Neural progenitor cell (in vitro differentiated cells): ENCODE measurements at places on chromosomes 6 and 20. TPM values are rescaled to one million over a fixed set of nuclear protein-coding genes. Genes with fewer than 3 reads are reported as not detected.

Gene LAMA4
- total RNA-seq = 0.50 and 0.56 TPM in 2 replicates

Gene PHF3
- total RNA-seq = 72.4 and 100 TPM in 2 replicates

Gene C20orf141
- not detected in 2 replicates for total RNA-seq

Gene SCUBE3
- 9.0 and 11.4 TPM in 2 replicates for total RNA-seq

Gene GTSF1L
- total RNA-seq = not detected in 2 replicates

Gene C6orf58
- total RNA-seq = not detected in 2 replicates

Gene SLC17A3
- total RNA-seq = not detected in 2 replicates

Gene BMP2
- 7.2 and 7.3 TPM in 2 replicates for total RNA-seq

Gene FAM229B
- 14.1 and 32.2 TPM in 2 replicates for total RNA-seq

Gene VSX1
- total RNA-seq = not detected in 2 replicates

Gene GRIK2
- total RNA-seq = 0.88 and 1.5 TPM in 2 replicates

Gene MCM9
- total RNA-seq = 17.3 and 29.0 TPM in 2 replicates

Gene PTCRA
- not detected in 2 replicates for total RNA-seq

Gene ZMYND8
- 59.0 and 59.4 TPM in 2 replicates for total RNA-seq

Gene PXT1
- total RNA-seq = not detected in 2 replicates

Gene C6orf141
- 87.2 and 97.2 TPM in 2 replicates for total RNA-seq

Gene HLA-F
- total RNA-seq = 0.56 TPM in 1 of 2 replicates, not detected in the other

Gene IDH3B
- 94.3 and 111 TPM in 2 replicates for total RNA-seq

Gene FNDC11
- total RNA-seq = 0.39 and 9.0 TPM in 2 replicates

Gene RSPO3
- 0.81 and 2.4 TPM in 2 replicates for total RNA-seq

Gene LINC00237
- total RNA-seq = not detected in 2 replicates

Gene ADAM33
- total RNA-seq = 7.0 and 18.9 TPM in 2 replicates

Gene PSORS1C1
- not detected in 2 replicates for total RNA-seq

Gene PAK5
- 1.6 and 1.9 TPM in 2 replicates for total RNA-seq

Gene USP49
- 25.0 and 30.7 TPM in 2 replicates for total RNA-seq

Gene MCM3
- total RNA-seq = 224 and 246 TPM in 2 replicates

Gene ZFP57
- not detected in 2 replicates for total RNA-seq

Gene SLC25A27
- 25.9 and 47.7 TPM in 2 replicates for total RNA-seq

Gene NDUFAF4
- total RNA-seq = 26.1 and 50.6 TPM in 2 replicates

Gene CST7
- not detected in 2 replicates for total RNA-seq

Gene FRK
- 0.11 and 0.15 TPM in 2 replicates for total RNA-seq

Gene ZC2HC1B
- total RNA-seq = not detected in 2 replicates

Gene WDR46
- total RNA-seq = 31.1 and 43.5 TPM in 2 replicates

Gene TENT5A
- total RNA-seq = 8.7 and 11.7 TPM in 2 replicates

Gene BPIFB3
- not detected in 2 replicates for total RNA-seq

Gene NRN1
- total RNA-seq = 0.74 and 1.3 TPM in 2 replicates

Gene SLC35F1
- 17.7 and 24.3 TPM in 2 replicates for total RNA-seq

Gene NNAT
- 0.37 TPM in 1 of 2 replicates, not detected in the other for total RNA-seq

Gene MAP3K5
- total RNA-seq = 0.02 and 0.28 TPM in 2 replicates

Gene MAP7
- total RNA-seq = 8.9 and 9.0 TPM in 2 replicates
